ENCODE measurements at places on chromosomes 11 and 22.

DNA sequence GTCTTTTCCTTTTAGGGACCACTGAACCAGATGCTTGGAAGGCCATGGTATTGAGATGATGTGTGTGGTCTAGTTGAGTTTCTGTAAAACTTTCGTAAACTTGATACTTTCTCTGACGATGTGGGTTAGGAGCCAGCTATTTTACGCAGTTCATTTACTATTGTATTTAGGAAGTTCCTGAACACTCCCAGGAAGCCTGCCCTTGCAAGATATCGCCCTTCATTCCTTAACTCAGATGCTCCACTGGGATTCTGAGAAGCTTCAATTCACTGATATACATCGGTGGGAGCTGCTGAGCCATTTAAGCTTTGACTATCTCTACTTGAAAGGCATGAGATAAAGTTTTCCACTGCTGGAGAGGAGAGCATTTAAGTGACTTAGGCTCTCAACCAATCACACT lies 121.3 kb downstream of the CSNK2A3 start:
- DNase-seq = no peak

DNA sequence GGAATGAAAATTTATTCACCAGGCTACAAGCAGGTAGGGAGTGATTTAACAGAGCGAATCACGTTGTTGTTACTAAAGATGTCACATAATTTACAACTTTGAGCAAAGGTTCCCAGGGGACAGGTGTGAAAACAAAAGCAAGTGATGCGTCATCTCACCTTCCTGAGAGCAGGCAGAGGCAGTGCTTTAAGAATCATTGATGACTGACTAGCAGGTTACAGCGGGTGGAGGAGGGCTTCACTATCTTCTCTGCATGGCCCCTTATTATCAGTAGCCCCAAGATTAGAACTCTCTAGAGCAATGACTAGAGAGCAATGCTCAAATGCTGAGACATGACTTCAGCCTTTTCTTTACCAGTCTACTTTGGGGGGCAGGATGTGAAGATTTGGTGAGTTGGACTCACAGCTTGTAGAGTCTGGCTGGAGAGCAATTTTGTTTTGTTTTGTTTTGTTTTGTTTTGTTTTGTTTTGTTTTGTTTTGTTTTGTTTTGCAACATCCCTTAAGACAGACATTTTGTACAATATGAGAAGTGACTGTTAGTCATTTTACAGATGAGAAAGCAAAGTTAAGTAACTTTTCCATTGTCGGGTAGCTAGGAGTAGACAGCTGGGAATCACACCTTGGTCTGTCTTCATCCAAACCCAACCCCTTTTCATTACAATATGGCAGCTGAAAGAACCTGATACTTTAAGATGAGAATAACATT lies 84.8 kb downstream of the SLC1A2 start:
- no peak for DNase-seq

DNA sequence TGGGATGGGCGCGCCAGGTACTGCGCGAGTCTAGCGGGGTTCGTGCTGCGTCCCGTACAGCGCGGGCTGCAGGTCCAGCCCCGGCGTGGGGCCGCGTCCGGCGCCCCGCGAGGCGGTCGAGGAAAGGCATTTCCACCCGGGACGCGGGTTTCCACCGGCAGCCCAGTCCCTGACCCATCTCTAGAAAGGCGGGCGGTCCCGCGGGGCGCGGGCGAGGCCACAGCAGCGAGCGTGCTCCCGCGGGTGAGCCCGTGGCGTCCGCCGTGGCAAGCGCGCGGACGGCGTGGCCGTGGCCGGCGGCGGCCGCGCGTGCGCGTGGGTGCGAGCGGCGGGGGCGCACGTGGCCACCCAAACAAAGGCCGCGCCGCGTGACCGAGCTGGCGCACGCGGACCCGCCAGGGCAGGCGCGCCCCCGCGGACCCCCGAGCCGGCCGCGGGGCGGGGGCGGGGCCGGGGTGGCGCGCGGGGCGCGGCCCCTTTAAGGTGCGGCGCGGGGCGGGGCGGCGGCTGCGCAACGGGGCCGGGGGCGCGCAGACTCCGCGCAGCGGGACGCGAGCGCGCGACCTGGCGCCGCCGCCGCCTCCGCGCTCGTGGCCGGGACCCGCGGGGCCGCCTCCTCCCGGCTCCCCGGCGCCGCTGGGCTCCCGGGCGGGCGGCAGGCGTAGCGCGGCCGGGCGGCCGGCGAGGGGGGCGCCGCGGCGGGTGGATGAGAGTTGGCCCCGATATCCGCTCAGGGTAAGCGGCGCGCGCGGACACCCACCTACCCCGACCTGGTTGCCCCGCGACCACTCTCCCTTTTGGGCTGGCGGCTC lies 39.3 kb upstream of the CELSR1 start:
- peak; percentile 27 for DNase-seq

DNA sequence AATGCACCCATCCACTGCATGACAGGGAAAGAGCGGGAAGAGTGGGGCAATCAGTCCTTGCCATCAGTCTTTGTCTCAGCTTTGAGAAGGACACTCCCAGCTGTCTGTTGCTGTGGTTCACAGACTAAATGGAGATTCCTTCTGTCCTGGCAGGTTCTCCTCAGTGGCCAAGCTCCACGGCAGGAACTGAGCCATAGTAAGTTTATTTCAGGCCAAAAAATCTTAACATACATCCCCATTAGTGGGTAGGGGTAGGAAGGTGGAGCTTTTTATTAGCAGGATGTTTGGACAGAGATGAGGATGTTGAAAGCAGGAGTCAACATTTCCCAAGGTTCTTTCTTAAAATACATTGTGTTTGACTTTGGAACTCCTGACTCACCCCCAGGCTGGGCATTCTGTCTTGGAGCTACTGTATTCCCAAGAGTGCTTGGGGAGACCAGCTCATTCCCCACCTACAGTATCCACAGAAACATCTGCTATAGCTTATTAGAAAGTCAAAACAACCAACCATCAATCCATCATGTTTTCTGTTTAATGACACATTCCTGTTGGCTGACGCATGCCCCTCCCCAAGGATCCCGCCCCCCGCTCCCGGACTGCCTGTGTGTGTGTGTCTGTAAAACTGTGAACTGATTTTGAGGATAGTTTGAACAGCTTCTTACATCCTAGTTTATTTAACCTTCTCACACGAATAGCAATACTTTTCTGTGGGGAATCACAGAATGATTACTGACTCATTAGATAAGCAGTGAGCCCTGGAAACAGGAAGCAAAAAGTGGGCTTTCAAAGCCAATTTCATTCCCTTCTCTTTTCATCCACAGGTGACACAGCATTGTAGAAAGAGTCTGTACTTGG lies 109.5 kb downstream of the CCDC81 start:
- DNase-seq = no peak

GRCh38 chr22:44378380-44378779 lies 65.6 kb upstream of the SHISAL1 start:
- DNase-seq = no peak

- no peak for DNase-seq
These were observed 10.7 kb downstream of the CD6 start for GRCh38 chr11:60982184-60982583.

- peak; percentile 71 for DNase-seq
These were observed 2.2 kb downstream of the SLC25A22 start for GRCh38 chr11:795634-796564.

GRCh38 chr11:33027846-33028536 lies 11.4 kb upstream of the TCP11L1 start:
- DNase-seq = no peak

GRCh38 chr11:69234740-69235710 lies 58.9 kb upstream of the MYEOV start:
- DNase-seq = no peak

GRCh38 chr11:66685276-66686099 lies 7.8 kb upstream of the RBM4B start:
- no peak for DNase-seq

- no peak for DNase-seq
These were observed 930.4 kb downstream of the TBC1D22A start for GRCh38 chr22:47692811-47693210.

- DNase-seq = peak; percentile 23
These were observed 389 bp downstream of the MICALL1 start for GRCh38 chr22:37906364-37907008.

- DNase-seq = no peak
These were observed 176.2 kb upstream of the NECTIN1 start for GRCh38 chr11:119905162-119905561.

- DNase-seq = no peak
These were observed 184.2 kb downstream of the FAM76B start for GRCh38 chr11:95605271-95605940.

DNA sequence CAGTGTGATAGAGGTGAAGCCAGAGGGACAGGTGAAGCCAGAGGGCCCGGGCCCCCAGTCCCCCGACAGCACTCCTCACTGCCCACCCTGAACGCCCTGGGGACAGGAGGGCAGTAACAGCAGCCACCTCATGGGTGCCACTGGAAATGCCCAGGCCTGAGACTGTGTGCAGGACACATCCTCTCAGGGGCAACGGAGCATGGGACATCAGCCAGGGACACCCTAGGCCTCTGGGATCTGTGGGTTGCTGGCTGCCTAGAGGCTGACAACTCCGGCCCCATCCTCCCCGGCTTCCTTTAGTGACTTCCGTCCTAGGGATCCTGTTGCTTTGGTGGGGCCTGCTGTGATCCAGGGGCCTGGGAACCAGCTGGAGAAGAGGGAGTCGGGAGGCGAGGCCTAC lies 17.4 kb upstream of the BAIAP2L2 start:
- DNase-seq = no peak

DNA sequence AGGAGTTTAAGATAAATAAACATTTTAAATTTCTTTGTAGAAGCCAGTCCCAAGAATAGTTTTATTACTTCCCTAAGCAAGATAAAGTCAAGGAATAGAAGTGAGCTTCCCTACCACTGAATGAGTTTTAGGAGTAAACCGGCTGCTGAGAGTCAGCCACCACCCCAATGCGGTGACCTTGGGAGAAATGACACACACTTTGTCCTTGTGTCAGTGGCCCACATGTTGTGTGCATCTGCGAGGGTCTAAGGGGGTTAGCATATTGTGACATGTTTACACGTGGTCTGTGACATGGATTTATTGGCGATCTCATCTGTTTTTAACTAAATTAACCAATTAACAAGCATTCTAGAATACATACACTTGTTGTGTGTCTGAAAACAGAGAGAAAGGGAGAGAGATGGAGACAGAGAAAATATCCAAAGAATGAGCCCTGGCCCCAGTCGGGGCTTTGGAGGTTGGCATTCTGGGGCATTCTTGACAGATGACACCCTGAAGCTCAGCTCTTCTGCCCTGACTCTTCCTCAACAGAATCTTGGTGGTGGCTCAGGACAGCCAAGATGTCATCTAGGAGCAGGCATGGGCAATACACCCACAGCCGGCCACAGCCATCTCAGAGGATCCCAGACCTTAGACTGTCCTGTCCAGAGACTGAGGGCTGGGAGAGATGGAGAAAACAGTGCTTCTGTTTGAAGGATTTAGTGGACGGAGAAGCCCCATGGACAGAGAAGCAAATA lies 29.7 kb upstream of the TMPRSS4 start:
- no peak for DNase-seq

GRCh38 chr11:64718084-64718779 lies 4.8 kb downstream of the NRXN2 start:
- no peak for DNase-seq

DNA sequence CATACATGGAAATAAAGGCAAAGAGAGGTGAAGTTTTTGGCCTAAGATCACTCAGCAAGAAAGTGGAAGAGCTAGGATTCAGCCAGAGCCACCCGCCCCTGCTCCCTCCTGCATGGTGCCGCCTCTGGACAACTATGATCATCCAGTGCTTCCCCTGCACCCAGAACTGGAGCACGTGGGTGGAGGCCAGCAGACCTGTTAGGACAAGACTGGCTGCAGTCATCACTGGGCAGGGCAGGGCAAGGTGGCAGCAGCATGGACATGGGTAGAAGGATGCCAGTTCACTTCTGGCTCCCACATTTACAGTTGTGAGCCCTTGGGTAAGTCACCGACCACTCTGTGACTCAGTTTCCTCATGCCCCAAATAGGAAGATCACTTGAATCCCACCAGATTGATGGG lies 131.0 kb downstream of the FBXO7 start:
- no peak for DNase-seq

- DNase-seq = no peak
These were observed 7.1 kb upstream of the CD59 start for GRCh38 chr11:33743291-33743690.

- DNase-seq = no peak
These were observed 7.9 kb downstream of the FOXR1 start for GRCh38 chr11:118979434-118979833.

- DNase-seq = no peak
These were observed 49.3 kb downstream of the LRFN4 start for GRCh38 chr11:66906061-66906733.

DNA sequence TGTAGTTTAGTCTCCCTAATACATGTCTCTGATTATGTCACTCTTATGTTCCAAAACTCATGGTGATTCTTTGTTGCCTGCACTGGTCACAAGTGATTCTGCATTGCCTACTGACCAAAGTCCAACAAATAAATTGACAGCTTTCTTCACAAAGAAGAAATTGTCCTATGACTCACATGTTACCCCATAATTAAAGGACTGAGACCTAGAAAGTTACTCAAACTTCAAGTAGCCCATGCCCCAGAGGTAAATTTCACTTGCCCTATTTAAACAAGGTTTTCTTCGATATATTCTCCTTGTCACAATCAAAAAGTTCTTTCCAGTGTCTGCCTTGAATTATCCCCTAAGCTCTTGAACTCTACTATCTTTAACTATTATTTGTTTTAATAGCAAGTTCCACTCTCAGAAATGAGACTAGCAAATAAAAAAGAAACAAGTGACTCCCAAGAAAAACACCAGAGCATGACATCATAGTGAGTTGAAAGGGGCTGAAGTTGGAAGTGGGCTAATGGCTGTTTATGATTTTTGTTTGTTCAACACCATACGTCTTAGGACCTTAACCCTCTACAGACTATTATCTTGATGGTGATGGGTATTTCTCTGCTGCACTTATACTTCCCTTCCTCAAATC lies 94.5 kb upstream of the BLID start:
- DNase-seq = no peak

- DNase-seq = no peak
These were observed 1.0 kb downstream of the ARHGAP8 start for GRCh38 chr22:44753189-44754042.

DNA sequence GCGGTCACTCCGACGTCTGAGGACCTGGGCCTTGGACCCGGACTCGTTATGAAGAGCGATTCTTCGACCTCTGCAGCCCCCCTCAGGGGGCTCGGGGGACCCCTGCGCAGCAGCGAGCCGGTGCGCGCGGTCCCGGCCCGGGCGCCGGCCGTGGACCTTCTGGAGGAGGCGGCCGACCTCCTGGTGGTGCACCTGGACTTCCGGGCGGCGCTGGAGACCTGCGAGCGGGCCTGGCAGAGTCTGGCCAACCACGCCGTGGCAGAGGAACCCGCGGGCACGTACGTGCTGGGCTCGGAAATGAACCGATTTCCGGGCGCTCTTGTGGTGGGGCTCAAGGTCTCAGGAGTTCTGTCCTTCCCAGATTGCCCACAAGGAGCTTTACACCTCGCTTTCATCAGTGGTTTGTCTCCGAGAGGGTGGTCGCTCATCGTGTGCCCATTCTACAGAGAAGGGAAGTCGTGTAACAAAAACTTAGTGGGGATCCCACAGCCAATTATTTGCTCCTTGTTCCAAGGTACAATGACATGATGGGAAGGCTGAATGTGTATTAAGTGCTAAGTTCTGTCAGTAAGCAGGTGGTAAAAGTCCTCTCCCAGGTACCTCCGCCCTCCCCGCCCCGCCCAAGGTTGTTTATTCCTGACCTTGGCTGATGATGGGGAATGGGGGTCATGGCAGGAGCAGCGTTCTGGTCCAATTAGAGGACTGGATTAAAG lies 695 bp downstream of the PEX26 start:
- peak; percentile 16 for DNase-seq

GRCh38 chr11:13150487-13150886 lies 127.1 kb upstream of the BMAL1 start:
- no peak for DNase-seq

- DNase-seq = no peak
These were observed 4.1 kb downstream of the ST3GAL4 start for GRCh38 chr11:126359431-126360048.

- DNase-seq = no peak
These were observed 79.7 kb downstream of the MAML2 start for GRCh38 chr11:96263238-96263763.

Measured in effector CD4-positive, alpha-beta T cell (primary cell).